ENCODE measurements at places on chromosomes 16 and 17.

DNA sequence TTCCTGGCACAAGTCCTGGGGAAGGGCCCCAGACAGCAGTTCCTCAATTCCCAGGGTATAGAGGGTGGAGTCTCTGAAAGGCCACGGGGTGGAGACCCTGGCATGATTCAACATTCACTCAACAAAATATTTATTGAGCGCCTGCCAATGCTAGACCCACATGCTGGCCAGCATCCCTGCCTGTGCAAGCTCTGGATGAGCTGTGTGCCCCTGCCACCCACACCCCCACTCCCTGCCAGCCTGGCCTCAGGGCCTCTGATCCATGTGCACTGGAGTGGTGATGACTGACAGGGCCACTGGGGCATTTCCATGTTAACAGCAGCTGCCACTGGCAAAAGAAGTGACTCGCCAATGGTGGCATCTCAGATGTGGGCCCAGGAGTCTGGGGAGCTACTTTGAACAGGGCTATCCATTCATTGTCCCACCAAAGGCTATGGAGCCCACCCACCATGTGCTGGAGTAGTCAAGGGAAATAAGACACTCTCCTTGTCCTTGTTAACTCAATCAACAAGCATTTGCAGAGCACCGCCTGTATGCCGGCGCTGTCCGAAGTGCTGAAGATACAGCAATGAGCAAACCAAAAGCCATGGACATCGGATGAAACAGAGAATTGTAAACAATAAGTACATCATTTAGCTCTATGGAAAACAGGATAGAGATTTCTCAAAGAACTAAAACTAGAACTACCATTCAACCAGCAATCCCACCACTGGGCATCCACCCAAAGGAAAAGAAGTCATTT is 3.0 kb upstream of the PRSS22 start:
- no peak for DNase-seq

DNA sequence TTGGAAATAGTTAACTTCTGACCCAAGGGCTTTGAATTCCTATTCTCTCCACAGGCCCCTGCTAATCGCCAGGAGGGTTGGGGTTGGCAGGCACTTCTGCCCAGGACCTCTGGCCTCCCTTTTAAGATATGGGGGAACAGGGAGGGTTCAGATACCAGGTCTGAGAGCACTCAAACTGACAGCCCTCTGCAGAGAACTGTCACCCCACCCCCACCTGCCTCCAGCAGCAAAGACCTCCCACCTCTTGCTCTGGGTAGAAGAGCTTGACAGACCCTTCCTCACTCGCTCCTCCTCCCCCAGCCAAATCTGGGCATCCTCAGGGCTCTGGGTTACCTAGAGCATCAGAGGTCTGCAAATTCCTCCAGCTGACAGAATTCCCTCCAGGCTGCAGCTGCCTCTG is 11.6 kb downstream of the CDH3 start:
- DNase-seq: no peak

DNA sequence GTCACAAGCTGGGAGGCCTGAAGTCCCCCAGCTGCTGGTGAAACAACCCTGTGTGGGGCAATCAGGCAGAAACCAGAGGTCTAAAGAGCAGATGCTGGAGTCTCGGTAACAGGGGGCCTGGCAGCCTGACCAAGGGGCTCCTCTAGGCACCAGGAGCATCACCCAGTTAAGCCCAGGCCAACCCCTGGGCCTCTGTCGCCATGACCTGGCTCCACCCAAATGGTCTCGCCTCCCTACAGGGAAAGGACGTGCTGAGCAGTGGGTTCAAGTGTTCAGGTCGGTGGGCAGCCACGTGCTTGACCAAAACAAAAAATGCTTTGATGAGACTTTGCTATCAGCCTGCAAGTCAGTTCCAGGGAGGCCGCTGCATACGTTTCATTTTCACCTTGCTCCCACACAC is 240.3 kb downstream of the ZNF423 start:
- DNase-seq: no peak

DNA sequence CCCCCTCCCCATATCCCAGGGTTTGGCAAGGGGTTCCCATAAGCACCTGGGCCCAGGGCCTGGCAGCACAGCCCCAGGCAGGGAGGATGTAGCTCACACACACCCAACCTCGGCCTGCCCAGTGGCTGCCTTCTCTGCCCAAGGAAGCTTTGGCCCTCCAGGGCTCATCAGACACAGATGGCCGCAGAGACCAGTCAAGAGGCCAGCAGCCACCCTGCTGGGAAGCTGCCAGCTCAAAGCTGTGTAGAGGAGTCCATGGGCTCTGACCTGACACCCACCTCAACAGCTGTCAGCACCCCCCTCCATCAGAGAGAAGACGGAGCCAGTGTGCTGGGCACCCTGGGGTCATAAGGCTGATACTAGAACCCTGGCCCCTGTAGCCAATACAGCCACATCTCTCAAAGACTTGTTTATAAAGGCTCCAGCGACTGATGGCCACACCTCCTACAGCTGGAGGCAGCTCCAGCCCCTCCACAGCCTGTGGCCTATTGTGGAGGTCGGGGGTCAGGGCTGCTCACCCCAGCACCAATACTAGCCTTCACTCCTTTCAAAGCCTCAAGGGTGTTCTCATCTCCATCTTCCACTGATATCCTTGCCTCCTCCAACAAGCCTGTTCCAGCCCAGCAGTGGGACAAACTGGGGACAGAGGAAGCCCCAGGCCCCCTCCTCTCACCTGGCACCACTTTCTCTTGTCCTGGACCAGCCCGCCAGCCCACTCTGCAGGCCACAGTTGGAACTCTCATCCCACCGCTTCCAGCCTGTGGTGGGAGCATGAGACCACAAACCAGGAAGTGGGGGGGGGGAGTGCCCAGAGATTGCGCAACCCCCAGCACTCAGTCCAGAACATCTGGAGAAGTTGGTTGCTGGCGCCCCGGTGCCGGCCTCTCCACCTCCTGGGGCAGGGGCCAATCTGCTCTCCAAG is 2.2 kb upstream of the MPG start:
- peak; percentile 50 for DNase-seq

DNA sequence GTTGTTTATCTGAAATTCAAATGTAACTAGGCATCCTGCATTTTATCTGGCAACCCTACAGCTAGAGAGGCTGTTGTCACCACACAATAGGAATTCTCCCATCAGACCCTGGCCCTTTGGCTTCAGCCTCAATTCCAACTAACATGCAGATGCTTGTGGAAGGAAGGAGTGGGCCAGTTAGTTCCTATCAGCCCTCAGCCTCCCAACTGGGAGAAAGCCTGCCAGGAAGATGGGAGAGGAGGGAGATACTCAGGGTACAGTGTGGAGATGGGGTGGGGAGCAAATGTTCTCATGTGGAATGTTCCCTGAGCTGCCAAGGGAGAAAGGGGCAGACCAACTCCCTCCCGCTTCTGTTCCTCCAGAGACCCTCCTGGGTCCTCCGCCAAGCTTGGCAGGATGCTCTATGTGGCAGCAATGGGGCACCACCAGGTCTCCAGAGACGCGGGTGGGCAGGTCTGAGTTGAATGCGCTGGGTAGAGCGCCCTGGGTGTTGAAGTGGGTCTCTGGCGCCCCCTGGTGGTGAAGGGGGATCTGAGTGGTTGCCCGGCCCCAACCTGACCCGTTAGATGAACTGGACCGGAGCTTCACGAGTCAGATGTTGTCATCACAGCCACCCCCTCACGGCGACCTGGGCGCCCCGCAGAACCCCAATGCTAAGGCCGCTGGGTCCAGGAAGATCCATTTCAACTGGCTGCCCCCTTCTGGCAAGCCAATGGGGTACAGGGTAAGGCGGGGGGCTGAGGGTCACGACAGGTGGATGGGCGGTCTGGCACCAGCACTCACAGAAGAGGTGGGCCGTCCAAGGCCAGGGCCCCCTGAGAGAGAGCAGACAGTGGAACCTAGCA is 15.2 kb downstream of the GALK1 start:
- peak; percentile 89 for DNase-seq

DNA sequence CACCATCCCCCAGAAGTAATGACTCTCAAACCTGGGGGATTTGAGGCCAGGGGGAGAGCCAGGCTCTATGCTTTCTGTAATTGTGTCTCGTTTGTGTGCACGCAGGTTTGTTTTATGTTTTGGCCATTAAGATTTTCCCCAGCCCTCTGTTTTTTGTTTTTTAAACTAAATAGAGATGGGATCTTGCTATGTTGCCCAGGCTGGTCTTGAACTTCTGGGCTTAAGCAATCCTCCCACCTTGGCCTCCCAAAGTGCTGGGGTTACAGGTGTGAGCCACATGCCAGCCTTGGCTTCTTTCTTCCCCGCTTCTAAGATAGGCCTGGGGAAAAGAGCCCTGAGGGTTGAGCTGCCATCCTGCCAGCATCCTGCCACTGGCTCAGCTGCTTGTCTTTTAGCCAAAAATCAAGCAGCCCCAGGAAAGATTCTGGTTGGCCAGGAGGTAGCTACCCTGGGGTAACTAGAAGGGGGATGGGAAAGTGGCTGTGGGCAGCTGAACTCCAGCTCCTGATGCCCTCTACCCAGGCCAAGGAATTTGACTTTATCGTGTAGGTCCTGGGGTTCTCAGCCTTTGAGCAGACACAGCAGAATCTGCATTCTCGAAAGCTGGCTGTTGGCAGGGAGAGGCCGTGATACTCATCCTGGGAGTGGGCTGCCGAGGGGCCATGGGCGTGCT is 18.4 kb downstream of the KDM8 start:
- DNase-seq: no peak

DNA sequence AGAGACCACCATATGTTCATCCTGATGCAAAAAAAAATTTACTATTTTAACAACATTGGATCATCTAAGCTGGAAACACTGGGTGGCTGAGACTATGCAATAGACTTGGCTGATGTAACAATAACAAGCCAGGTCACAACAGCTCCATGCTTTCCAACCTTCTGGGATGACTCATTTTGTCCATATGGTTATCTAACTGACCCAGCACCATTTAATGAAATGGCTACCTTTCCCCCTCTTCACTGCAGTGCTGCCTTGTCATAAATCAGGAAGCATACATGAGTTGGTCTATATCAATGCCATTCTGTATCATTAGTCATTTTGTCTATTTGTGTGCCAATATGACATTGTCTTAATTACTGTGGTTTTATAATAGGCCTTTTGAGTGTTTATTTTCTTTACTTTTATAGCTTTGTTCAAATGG is 217.6 kb upstream of the KCNJ16 start:
- DNase-seq: no peak

DNA sequence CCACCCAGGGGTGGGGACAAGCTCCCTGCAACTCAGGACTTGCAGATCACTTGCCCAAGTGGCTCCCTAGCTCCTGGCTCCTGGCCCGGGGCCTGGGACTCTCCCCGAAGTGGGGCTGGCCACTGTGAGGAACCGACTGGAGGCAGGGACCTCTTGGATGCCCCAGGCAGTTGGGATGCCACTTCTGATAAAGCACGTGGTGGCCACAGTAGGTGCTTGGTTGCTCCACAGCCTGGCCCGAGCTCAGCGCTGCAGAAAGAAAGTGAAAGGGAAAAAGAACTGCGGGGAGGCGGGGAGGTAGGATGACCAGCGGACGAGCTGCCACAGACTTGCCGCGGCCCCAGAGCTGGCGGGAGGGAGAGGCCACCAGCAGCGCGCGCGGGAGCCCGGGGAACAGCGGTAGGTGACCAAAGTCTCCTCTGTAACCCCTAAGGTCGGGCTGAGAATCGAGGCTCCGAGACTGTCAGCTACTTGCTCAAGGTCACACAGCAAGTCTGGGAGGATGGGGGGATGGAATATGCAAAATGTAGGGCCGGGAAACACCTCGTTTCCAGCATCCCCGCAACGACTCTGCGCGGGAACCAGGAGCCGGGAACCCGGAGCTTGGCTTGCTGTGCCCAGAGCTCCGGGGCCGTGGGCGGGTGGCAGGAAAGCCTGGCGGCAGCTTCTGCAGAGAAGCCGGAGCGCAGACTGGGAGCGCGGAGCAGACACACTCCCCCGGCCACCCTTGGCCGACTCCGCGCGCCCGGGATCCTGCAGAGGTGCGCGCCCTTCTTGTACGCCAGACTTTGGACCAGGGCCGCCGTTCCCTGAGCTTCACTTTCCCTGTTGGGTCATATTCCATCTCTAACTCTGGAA is 1.9 kb downstream of the CIITA start:
- no peak for DNase-seq

DNA sequence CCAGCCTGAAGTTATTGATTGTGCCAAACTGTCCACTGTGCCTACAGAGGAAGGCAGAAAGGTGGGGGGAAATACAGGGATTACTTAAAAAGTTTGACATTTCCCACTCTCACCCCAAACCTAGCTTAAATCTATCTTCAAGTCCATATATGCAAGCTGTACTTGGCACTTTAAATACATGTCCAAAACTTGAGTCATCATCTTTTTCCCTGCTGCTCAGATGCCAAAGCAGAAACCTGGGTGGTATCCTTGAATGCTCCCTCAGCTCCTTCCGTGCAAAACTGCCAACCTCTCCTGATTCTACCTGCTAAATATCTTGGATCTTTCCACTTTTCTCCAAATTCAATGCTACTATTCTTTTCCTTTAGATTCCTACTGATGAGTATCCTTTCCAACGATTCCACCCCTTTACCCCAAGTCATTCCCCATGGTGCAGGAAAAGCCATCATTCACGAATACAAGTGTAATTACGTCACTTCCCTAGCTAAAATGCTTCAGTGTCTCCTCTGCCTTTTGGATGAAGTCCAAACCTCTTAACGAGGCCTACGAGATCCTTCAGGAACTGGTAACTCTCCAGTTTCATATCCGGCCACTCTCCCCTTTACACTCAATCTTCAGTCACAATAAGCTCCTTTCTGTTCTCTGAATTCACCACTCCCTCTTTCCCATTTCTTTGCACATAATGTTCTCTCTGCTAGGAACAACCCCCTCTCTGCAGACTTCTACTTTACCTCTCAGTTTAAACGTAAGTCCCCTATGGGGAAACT is 9.3 kb downstream of the BECN1 start:
- peak; percentile 99 for DNase-seq

DNA sequence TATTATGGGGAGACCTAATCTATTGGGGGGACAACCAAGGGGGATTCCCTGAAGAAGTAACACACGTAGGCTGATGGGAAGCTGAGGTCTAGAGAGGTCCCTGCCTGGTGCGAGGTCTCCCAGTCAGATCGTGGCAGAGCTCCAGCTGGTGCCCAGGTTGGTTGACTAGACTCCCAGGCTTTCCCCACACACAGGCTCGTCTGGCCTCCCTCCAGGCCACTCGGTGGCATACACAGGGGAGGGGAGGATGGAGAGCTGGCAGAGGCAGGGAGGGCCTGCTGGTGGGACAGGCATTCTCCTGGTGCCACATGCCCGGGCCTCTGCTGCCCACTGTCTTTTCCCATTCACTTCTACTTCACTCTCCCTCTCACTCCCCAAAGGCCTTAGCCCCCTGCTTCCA is 8.5 kb upstream of the SOCS3 start:
- no peak for DNase-seq

DNA sequence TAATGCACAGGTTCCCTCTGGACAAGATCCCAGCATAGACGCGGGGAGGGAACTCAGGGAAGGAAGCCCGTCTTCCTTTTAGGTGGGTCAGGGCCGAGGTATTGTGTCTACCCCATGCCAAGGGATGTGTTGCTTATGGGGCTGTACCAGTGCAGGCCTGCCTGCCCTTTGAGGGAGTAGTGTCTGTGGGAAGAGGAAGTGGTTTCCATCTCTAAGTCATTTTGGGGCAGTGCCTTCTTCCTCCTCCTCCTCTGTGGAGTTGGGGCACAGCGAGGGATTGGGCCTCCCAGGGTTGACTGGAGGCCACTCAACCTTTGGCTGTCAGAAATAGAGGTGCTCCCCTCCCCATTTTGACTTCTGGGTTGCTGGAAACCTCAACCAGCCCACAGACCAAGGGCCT is 26.5 kb downstream of the GJD3 start:
- DNase-seq: no peak

Measured in SK-MEL-5 (cell line).